Activated T-helper 17 cell treated with anti-CD3 and anti-CD28 coated beads, Interleukin-2, amount 50 U/mL, for 72 hours (primary cell): ENCODE measurements at places on chromosomes 3 and 15. TPM values are rescaled to one million over a fixed set of nuclear protein-coding genes. Genes with fewer than 3 reads are reported as not detected.

Gene DUT
- 248 TPM for total RNA-seq

Gene TM4SF4
- total RNA-seq, result not detected

Gene ZNF80
- 0.15 TPM for total RNA-seq

Gene WDR72
- not detected for total RNA-seq

Gene RRP9
- 53.0 TPM for total RNA-seq
